PC-9 (cell line): ENCODE measurements at places on chromosomes 7 and 10. TPM values are rescaled to one million over a fixed set of nuclear protein-coding genes. Genes with fewer than 3 reads are reported as not detected.

GRCh38 chr10:10007957-10008356, 1009.7 kb upstream of the CELF2 start:
- no peaks in the 10 kb centered on the region for H3K36me3 ChIP-seq
- H3K4me3 ChIP-seq = no peak overlapping the region
- no peak for DNase-seq
- no peak overlapping the region for H3K27ac ChIP-seq

DNA sequence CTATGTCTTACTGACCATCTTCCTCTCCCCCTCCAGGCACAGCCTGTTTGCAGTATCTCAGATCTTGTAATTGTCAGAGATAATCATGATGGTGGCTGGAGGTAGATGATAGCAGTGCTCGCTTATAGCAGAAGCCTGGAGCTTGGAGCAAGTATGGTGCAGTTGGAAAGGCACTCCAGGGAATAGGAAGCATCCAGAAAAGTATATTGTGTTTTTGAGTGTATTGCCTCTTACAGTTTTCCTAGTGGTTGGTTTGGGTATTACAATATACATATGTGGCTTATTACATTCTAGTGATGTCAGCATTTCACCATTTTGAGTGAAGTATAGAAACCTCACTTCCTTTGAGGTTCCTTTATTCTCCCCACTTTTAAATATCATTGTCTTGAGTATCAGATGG, 101.5 kb downstream of the STK31 start:
- no peak overlapping the region for H3K27ac ChIP-seq
- H3K36me3 ChIP-seq = no peaks in the 10 kb centered on the region
- no peaks in the 10 kb centered on the region for H3K4me1 ChIP-seq
- no peaks in the 10 kb centered on the region for H3K27me3 ChIP-seq
- no peak overlapping the region for H3K4me3 ChIP-seq

Gene HABP2
- total RNA-seq = not detected in 2 replicates

Gene CNPY1
- not detected in 2 replicates for total RNA-seq

Gene RADIL
- total RNA-seq = 0.35 and 0.73 TPM in 2 replicates

DNA sequence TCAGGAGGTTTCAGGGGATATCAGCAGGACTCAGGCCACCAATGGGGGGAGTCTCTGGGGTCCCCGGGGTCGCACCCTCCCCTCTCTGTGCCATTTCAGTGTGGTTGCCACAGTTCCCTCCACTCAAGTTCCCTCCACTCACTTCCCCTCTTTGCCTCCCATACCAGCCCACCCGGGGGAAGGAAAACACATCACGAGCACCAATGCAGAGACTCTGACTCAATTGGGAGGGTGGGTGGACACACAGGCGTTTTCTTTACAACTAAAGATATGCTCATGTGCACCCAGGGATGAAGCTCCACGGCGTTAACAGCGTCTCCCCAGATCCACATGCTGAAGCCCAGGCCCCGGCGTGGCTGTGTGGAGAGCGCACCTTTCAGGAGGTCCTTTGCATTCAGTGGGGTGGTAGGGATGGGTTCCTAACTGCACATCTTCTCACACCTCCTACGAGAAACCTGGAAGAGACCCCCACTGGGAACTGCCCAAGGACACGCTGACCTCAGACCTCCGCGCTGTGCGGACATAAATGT, 254.1 kb downstream of the ZMYND11 start:
- H3K27me3 ChIP-seq = peaks cover 40% of the 10 kb centered on the region
- no peaks in the 10 kb centered on the region for H3K4me1 ChIP-seq
- no peaks in the 10 kb centered on the region for H3K36me3 ChIP-seq
- H3K4me3 ChIP-seq = no peak overlapping the region
- no peak overlapping the region for H3K27ac ChIP-seq

- H3K36me3 ChIP-seq = no peaks in the 10 kb centered on the region
- DNase-seq = no peak
- H3K4me3 ChIP-seq = no peak overlapping the region
- H3K27me3 ChIP-seq = peaks cover 68% of the 10 kb centered on the region
- no peaks in the 10 kb centered on the region for H3K4me1 ChIP-seq
- H3K27ac ChIP-seq = no peak overlapping the region
These were observed 275.1 kb downstream of the CELF2 start for GRCh38 chr10:11292576-11293302.

DNA sequence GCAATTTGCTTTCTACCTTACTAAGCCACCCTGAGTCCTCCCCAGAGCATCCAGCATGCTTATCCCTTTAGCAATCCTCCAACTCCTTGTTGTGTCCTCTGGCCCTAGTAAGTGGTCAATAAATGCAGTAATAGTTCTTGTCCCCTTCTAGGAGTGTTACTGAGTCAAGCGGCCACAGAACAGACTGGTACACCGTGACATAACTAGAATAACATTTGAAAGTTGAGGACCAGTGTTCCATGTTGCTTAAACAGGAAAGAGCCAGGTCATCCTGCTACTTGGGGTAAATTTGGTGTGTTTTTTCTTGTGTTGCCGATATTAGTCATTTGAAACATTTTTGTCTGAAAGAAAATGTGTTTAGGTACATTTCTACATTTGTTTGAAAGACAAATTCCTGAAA, 4.8 kb upstream of the CDK6 start:
- no peaks in the 10 kb centered on the region for H3K36me3 ChIP-seq
- no peaks in the 10 kb centered on the region for H3K27me3 ChIP-seq
- no peak overlapping the region for H3K27ac ChIP-seq
- H3K4me3 ChIP-seq = no peak overlapping the region

DNA sequence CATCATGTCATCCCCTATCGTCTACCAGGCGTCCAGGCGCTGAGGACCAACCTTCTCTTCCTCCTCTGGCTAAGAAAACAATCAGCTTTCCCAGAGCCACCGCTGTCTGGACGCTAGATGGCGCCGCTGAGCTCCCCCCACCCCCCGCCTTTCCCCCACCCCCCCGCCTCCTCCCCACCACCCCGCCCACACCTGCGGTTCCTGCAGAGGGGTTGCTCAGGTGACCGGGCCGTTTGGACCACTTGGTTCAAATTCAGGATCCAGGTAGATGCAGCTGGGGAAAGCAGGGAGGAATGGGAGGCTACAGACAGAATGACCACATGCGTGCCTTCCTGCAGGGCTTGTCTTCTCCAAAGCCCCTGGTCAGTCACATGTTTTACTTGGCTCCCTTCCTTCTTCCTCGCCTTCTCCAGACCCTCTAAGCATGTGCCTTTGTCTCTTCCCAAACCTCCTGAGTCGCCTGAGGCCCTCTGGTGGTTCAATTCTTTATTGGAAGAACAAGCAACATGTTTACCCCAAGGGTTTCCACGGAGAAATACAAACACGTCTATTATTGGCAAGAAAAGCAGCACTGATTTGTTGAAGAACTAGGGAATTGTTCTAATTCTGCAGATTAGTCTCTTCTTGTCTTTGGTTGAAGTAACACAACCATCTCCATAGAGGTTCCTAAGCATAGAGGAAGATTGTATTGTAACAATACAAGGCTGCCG, 24.7 kb downstream of the AOC1 start:
- no peak overlapping the region for H3K27ac ChIP-seq
- H3K4me3 ChIP-seq = no peak overlapping the region
- no peaks in the 10 kb centered on the region for H3K4me1 ChIP-seq
- H3K36me3 ChIP-seq = no peaks in the 10 kb centered on the region
- H3K27me3 ChIP-seq = peaks cover 41% of the 10 kb centered on the region
- DNase-seq = peak; percentile 67

GRCh38 chr10:90969947-90970673, 49.2 kb upstream of the ANKRD1 start:
- no peak overlapping the region for H3K4me3 ChIP-seq
- peaks cover 28% of the 10 kb centered on the region for H3K4me1 ChIP-seq
- DNase-seq = no peak
- H3K36me3 ChIP-seq = no peaks in the 10 kb centered on the region

DNA sequence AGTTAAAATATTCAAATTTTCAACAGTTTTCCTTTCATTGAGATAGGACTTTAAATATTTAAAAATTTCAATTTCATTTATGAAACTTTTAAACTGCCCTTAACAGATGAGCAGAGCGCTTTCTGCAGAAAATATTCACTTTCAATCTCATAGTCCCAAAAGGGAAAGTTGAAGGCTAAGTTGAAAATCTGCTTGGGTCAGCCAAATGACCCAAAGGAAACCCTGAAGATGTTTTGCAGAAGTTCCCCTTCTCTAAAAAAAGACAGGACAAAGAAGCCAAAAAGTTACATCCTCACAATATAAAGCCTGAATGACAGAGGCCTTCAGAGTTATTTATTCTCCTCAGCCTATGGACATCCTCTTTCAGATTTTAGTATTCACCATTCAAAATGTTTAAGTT, 17.6 kb upstream of the SCIN start:
- no peak overlapping the region for H3K4me3 ChIP-seq
- no peaks in the 10 kb centered on the region for H3K4me1 ChIP-seq
- H3K36me3 ChIP-seq = no peaks in the 10 kb centered on the region
- no peak overlapping the region for H3K27ac ChIP-seq

GRCh38 chr10:16009785-16010184, 149.5 kb upstream of the MINDY3 start:
- H3K4me3 ChIP-seq = no peak overlapping the region
- DNase-seq = no peak
- H3K36me3 ChIP-seq = no peaks in the 10 kb centered on the region
- H3K27me3 ChIP-seq = no peaks in the 10 kb centered on the region
- H3K27ac ChIP-seq = no peak overlapping the region

DNA sequence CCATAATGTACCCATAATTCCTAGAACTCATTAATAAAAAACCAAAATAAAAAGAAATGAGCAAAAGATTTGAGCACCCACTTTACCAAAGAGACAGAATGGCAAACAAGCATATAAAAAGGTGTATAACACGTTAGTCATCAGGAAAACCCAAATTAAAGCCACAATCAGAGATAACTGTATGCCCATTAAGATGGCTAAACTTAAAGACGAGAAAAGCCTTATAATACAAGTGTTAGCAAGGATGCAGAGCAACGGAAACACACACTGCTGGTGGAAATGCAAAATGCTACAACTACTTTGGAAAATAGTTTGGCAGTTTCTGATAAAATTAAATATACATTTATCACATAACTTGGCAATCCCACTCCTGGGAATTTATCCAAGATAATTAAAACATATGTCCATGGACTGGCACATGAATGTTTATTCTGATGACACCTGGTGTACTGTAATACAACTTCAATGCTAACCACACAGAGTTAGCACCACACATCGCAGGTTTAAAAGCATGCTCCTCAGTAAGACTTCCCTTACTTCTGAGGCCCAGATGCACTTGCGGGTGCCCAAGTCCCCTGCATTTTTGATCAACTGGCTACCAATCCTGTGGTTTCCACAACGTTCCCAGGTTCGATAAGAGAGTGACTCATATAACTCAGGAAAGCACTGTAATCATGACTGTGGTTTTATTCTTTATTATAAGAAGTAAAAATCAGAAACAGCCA, 158.6 kb downstream of the SNX13 start:
- no peak overlapping the region for H3K4me3 ChIP-seq
- peak; percentile 28 for DNase-seq
- H3K36me3 ChIP-seq = no peaks in the 10 kb centered on the region
- peak overlapping the region; percentile 43 for H3K27ac ChIP-seq
- no peaks in the 10 kb centered on the region for H3K27me3 ChIP-seq
- H3K4me1 ChIP-seq = peaks cover 13% of the 10 kb centered on the region
